ENCODE measurements at places on chromosomes 13 and 19.
A peak's percentile ranks its signal among the peaks of the same experiment; 100 is the strongest.

- peak; percentile 70 for DNase-seq
These were observed 350.6 kb downstream of the LIG4 start for GRCh38 chr13:107864543-107865317.

- peak; percentile 15 for DNase-seq
These were observed 957 bp downstream of the NUMBL start for GRCh38 chr19:40689339-40690049.

- DNase-seq: no peak
These were observed 185.3 kb downstream of the EFNB2 start for GRCh38 chr13:106350208-106350607.

GRCh38 chr13:31638577-31638976, 100.7 kb upstream of the RXFP2 start:
- DNase-seq: peak; percentile 88

- DNase-seq: no peak
These were observed 5.1 kb upstream of the WBP4 start for GRCh38 chr13:41056194-41056593.

DNA sequence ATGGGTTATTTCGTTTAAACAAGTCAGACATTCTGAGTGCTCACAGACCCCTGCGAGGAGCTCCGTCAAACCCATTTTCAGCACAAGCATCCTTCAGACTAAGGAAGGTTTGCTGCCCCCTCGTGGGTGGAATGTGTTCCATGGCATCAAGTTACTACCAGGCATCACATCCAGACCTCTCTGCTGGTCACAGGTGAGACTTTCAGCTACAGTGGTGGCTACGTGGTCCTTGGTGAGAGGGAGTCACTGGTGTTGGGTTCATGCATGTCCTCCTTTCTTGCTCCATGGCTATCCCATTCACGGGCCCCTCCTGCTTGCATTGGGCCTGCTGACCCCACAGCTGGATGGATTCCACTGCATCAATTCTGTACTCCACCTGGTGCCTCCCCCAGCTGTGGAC, 9.1 kb upstream of the LILRB5 start:
- peak; percentile 68 for DNase-seq

DNA sequence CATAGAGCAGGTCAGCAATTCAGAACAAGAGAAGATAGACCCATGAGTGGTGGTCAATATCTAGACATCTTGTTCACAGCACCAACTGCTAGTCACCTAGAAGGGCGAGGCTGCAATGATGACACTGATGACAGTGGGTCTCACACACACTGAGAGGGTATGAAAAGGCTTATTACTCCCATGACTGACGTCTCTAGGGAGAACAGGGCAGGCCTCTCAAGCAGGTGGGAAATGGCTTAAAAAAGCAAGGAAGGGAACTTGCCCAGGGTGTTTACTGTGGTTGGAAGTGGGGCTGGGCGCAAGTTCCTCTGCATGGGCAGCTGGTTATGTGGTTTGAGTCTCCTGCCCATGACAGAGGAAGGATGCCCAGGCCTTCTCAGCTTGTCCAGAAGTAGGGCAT, 33.8 kb downstream of the ZNF44 start:
- DNase-seq: no peak

GRCh38 chr19:23547156-23547555, 139.9 kb downstream of the ZNF675 start:
- DNase-seq: no peak

DNA sequence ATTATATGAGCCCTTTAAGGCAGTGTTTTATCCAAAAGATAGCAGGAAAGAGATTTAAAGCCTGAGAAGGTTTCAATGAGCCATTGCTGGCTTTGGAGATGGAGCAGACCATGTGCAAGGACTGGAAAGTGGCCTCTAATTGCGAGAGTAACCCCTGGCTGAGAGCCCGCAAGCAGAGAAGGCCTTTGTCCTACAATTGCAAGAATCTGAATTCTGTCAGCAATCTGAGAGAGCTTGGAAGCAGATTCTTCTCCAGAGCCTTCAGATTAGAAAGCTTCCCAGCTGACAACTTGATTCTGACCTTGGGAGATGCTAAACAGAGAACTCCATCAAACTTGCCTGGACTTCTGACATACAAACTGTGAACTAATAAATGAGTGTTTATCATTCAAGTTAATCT, 528.7 kb upstream of the KLF12 start:
- peak; percentile 21 for DNase-seq

DNA sequence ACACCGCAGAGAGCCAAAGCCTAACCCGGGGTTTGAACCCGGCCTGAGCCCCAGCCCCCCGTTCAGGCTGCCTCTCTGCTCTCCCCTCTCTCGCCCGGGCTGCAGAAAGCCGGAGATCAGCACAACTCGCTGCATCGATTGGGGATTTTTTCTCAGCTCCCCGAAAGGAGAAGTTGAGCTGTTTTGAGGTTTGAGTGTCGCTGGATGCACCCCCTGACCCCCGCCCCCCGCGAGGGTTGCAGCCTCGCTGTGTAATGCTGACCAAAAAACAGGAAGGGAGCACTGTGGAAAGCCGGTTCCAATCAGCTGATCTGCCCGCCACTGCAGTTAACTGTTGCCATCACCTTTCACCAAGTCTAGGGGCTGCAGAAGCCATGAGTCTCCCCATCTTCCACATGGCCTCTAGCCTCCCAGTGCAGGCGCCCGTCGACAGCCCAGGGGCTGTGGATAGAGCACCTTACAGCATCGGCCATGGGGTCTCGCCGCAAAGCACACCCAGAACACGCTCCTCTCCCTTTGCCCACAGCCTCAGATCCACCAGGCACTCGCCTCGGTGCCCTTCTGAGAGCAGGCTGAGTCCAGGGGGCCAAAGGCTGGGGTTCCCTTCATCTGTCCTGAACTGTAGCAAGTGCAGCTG, 34.5 kb downstream of the MYO9B start:
- DNase-seq: no peak

GRCh38 chr19:40365613-40366401, 17.3 kb downstream of the PLD3 start:
- peak; percentile 43 for DNase-seq

- DNase-seq: no peak
These were observed 120.0 kb upstream of the TMTC4 start for GRCh38 chr13:100794575-100794974.

DNA sequence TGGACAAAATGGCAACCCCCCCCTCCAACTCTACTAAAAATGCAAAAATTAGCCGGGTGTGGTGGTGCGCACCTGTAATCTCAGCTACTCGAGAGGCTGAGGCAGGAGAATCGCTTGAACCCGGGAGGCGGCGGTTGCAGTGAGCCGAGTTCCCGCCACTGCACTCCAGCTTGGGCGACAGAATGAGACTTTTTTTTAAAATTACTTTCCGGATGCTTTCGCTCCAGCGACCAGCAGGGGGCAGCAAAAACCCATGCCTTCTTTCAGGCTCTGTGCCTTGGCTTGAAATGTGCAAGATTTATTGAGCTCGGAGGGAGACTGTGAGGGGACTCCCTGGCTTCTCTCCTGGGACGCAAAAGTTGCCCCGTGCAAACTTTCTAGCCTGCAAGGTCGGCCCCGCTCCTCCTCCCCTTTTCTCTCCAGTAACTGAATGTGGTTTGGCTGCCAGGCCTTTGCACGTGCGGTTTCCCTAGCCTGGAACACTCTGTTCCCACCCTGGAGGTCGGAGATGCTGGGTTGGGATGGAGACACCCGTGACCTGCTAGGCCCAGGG, 61.4 kb upstream of the NFIC start:
- DNase-seq: peak; percentile 77

GRCh38 chr19:38597075-38597474, 20.7 kb downstream of the MAP4K1 start:
- no peak for DNase-seq

DNA sequence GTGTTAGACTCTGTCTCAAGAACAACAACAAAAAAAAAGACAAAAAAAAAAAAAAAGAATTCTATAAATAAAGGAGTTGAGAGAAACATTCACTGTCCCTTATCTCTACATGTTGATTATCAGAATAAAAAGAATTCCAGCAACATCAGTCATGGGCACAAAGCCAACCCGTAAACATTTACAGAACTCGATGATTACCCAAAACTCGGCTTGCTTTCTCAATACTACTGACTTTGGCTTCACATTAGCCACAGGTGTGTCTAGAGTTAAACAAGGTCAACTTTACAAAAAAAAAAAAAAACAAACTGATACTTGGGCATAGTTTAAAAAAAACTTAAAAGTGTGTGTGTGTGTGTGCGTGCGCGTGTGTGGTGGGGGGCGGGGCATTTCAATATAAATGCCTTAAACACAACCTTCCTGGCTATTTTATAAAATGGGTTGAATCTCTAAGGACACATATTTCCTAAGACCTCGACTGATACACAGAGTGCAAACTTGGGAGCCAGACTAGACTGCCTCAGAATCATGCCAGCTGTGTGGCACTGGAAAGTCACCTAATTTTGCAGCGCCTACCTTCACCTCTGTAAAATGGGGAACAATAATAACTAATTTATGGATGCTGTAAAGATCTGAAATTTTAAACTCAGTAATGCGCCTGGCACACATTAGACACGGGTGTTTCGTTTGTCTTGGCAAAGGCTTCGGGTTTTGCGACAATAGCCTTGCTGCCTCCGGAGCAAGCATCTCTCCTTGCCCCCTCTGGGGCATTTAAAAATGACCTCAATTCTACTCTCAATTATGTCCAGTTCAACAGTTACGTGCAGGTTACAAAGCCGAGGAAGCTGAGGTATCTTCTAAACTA, 922 bp downstream of the EBPL start:
- DNase-seq: peak; percentile 86

Measured in fibroblast of the aortic adventitia (primary cell).